ENCODE measurements at places on chromosomes 3 and 15. TPM values are rescaled to one million over a fixed set of nuclear protein-coding genes. Genes with fewer than 3 reads are reported as not detected.

Gene LYZL4
- total RNA-seq = not detected

Gene TTLL13
- 0.39 TPM for total RNA-seq

Gene SPRED1
- total RNA-seq = 0.96 TPM

Gene TMCO5A
- not detected for total RNA-seq

Gene ROPN1B
- not detected for total RNA-seq

Gene SLC28A1
- total RNA-seq = not detected

Data from activated CD4-positive, alpha-beta T cell treated with anti-CD3 and anti-CD28 coated beads for 36 hours (primary cell).